Astrocyte (in vitro differentiated cells and primary cell): ENCODE measurements at places on chromosomes 1 and 21. TPM values are rescaled to one million over a fixed set of nuclear protein-coding genes. Genes with fewer than 3 reads are reported as not detected.

GRCh38 chr1:44820328-44821239 lies 12.3 kb downstream of the BTBD19 start:
- peaks cover 6% of the 10 kb centered on the region for H3K36me3 ChIP-seq
- H3K27ac ChIP-seq = peak overlapping the region; percentile 99
- no peaks in the 10 kb centered on the region for H3K27me3 ChIP-seq
- peak overlapping the region; percentile 60 for H3K4me3 ChIP-seq

Gene EVA1C
- total RNA-seq = not detected in 2 replicates

DNA sequence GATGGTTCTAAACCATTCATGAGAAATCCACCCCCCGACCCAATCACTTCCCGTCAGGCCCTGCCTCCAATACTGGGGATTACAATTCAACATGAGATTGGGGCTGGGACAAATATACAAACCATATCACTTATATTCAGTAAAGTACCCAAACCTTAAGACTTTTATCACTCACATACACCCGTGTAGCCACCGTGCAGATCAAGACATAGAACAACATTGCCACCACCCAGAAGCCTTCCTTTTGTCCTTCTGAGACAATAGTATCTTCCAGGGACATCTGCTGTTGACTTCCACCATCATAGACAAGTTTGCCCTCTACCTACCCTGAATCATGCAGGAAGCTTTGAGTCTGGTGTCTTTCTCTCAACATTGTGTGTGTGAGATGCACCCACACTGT lies 37.5 kb downstream of the CLIC6 start:
- H3K4me3 ChIP-seq = no peak overlapping the region
- peaks cover 16% of the 10 kb centered on the region for H3K27me3 ChIP-seq
- H3K4me1 ChIP-seq = no peaks in the 10 kb centered on the region
- H3K27ac ChIP-seq = no peak overlapping the region
- no peaks in the 10 kb centered on the region for H3K36me3 ChIP-seq

Gene ATP8B2
- total RNA-seq = 71.6 and 71.9 TPM in 2 replicates

- H3K4me3 ChIP-seq = no peak overlapping the region
- H3K4me1 ChIP-seq = no peaks in the 10 kb centered on the region
- no peak overlapping the region for H3K27ac ChIP-seq
- H3K36me3 ChIP-seq = no peaks in the 10 kb centered on the region
Observed at GRCh38 chr1:66175098-66175497, 358.9 kb upstream of the SGIP1 start.

GRCh38 chr1:165408518-165408917 lies 36.4 kb downstream of the RXRG start:
- no peaks in the 10 kb centered on the region for H3K36me3 ChIP-seq
- H3K4me3 ChIP-seq = no peak overlapping the region
- peaks cover 28% of the 10 kb centered on the region for H3K27me3 ChIP-seq
- no peaks in the 10 kb centered on the region for H3K4me1 ChIP-seq
- peak; percentile 6 for DNase-seq

GRCh38 chr1:213110349-213111300 lies 59.6 kb downstream of the RPS6KC1 start:
- no peaks in the 10 kb centered on the region for H3K27me3 ChIP-seq
- no peak overlapping the region for H3K27ac ChIP-seq
- H3K4me3 ChIP-seq = no peak overlapping the region
- no peak for DNase-seq

Gene C1orf210
- total RNA-seq = 0.50 and 0.84 TPM in 2 replicates

Gene BLACAT1
- 2.2 and 2.3 TPM in 2 replicates for total RNA-seq

DNA sequence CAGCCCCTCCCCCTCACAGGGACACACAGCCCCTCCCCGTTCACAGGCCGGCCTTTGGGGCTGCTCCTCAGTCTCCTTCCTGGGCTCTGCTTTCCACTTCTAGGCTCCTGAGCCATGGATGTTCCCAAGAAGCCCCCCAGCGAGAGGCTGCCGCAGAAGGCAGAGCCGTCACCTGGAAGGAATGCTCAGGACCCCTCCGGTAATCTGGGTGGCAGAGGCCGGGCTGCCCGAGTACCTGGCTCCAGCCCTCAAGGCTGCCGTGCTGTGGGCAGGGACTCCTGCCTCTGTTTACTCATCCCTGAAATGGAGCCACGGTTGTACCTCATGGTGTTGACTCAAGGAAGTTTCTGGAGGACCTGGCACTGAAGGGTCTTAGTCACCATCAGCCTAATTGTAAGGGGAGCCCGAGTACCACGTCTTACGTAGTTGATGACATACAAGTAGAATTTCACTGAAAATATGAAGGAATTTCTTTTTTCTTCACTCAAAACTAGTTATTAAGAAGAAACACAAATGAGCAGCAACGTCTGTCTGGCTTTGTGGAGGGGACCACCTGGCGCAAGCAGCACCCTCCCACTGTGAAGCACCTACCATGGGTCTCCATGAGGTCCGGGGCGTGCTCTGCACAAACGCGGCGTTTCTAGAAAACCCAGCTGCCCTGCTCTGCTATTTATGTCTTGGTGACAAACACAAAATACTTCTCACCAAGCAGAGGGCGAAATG lies 33.7 kb downstream of the PRDM15 start:
- DNase-seq = peak; percentile 51
- no peak overlapping the region for H3K4me3 ChIP-seq
- no peaks in the 10 kb centered on the region for H3K4me1 ChIP-seq
- H3K27ac ChIP-seq = no peak overlapping the region
- no peaks in the 10 kb centered on the region for H3K36me3 ChIP-seq
- no peaks in the 10 kb centered on the region for H3K27me3 ChIP-seq

Gene SMCP
- total RNA-seq = not detected in 2 replicates

Gene GRIK3
- 0.12 and 0.16 TPM in 2 replicates for total RNA-seq

DNA sequence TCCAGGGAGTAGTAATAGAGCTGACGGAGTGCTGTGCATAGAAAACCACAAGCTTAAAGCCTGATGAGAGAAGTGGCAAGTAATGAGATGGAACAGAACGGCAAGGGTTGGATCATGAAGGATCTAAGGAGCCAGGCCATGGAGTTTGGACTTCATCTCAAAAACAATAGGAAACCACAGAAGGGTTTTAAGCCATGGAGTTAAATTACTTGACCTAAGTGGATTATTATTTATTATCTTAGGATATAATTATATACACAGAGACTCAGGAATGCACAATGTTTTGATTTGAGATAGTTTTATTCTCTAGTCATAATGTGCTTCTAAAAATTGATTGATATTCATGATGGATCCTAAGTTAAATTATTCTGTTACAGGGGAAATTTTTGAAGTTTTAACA lies 242.4 kb downstream of the PLPP3 start:
- H3K27ac ChIP-seq = no peak overlapping the region
- H3K4me3 ChIP-seq = no peak overlapping the region
- DNase-seq = peak; percentile 16
- peaks cover 5% of the 10 kb centered on the region for H3K4me1 ChIP-seq
- no peaks in the 10 kb centered on the region for H3K36me3 ChIP-seq
- H3K27me3 ChIP-seq = no peaks in the 10 kb centered on the region

DNA sequence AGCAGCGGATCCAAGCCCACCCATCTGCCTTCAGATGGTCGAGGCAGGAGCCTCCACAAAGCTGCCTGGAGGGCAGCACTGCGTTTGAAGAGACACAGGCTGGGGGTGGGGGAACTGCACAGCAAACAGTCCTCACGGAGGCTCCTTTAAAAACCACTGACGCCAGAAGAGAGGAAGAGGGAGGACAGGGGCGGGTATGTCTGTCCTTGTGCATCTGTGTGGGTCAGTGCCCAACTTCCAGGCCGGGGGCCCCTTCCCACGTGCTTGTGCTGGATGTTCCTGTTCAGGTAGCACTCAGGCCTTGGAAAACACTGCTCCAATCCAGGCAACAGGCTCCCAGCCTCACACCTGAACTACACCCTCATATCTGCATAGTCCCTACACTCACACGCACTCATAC lies 7.7 kb downstream of the AHDC1 start:
- peaks cover 82% of the 10 kb centered on the region for H3K4me1 ChIP-seq

Gene PGBD5
- 14.7 and 22.4 TPM in 2 replicates for total RNA-seq

- no peaks in the 10 kb centered on the region for H3K36me3 ChIP-seq
- no peak overlapping the region for H3K4me3 ChIP-seq
- peaks cover 20% of the 10 kb centered on the region for H3K27me3 ChIP-seq
- DNase-seq = peak; percentile 16
- H3K27ac ChIP-seq = no peak overlapping the region
- peaks cover 12% of the 10 kb centered on the region for H3K4me1 ChIP-seq
Observed at GRCh38 chr1:10943991-10944730, 68.3 kb upstream of the TARDBP start.

Gene WDR64
- not detected in 2 replicates for total RNA-seq

Gene FAM72C
- 0.41 and 0.61 TPM in 2 replicates for total RNA-seq

DNA sequence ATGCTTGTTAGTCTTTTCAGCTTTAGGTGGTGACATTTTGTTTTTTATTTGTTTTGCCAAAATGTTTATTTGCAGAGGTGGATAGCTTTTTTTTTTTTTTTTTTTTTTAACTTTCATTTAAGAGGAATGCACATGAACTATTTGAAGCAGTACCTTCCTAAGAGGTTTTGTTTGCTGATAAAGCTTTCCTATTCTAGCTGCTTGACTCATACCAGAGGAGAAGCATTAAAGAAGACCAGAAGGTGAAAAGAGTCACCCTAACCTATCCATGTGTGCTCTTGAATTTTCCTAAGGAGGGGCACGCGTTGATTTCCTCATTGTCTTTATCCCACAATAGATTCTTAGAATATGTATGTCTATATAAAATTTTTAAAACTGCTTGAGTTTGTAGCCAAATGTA lies 57.7 kb downstream of the PRDM2 start:
- no peak overlapping the region for H3K27ac ChIP-seq
- no peak overlapping the region for H3K4me3 ChIP-seq
- H3K27me3 ChIP-seq = no peaks in the 10 kb centered on the region
- H3K4me1 ChIP-seq = peaks cover 11% of the 10 kb centered on the region

DNA sequence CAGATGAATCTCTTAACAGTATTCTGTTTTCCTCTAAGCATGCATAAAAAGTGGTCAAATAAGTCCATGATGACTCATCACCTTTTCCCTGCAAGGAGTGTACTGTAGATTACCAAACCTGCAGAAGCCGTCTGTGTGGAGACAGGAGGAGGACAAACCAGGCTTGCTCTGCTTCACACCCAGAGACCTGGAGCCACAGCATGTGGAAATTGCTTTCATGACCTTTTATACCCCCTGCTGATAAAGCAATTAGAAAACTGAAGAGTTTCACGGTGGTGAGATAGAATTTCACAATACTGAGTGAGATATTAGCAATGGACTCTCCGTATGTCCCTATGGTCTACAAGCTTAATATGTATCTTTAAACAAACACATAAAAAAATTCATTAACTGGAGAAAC lies 9.4 kb downstream of the CORT start:
- H3K27me3 ChIP-seq = no peaks in the 10 kb centered on the region
- no peak overlapping the region for H3K4me3 ChIP-seq
- peaks cover 7% of the 10 kb centered on the region for H3K36me3 ChIP-seq
- H3K27ac ChIP-seq = no peak overlapping the region

DNA sequence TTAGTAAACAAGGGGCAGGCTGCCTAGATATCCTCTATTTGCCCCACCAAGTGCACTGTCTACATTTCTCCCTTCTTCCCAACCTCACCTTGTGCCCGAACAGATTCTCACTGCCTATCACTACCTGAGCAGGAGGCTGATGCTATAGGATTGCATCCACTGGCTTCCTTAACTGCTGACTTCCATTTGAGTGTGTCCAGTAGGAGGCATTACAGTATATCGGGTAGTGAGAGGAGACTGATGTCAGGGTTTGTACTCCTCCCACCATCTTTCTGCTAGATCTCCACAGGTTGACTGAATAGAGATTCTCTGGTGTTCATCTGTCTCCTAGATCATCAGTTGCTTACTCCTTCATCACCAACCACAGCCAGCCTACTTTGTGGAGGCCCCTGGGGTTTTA lies 796.3 kb downstream of the LRRIQ3 start:
- H3K4me1 ChIP-seq = no peaks in the 10 kb centered on the region
- H3K4me3 ChIP-seq = no peak overlapping the region
- no peaks in the 10 kb centered on the region for H3K27me3 ChIP-seq
- no peak overlapping the region for H3K27ac ChIP-seq
- no peak for DNase-seq

Gene DHX9
- 156 and 169 TPM in 2 replicates for total RNA-seq

Gene PLPP3
- total RNA-seq = 1.2 and 2.2 TPM in 2 replicates

DNA sequence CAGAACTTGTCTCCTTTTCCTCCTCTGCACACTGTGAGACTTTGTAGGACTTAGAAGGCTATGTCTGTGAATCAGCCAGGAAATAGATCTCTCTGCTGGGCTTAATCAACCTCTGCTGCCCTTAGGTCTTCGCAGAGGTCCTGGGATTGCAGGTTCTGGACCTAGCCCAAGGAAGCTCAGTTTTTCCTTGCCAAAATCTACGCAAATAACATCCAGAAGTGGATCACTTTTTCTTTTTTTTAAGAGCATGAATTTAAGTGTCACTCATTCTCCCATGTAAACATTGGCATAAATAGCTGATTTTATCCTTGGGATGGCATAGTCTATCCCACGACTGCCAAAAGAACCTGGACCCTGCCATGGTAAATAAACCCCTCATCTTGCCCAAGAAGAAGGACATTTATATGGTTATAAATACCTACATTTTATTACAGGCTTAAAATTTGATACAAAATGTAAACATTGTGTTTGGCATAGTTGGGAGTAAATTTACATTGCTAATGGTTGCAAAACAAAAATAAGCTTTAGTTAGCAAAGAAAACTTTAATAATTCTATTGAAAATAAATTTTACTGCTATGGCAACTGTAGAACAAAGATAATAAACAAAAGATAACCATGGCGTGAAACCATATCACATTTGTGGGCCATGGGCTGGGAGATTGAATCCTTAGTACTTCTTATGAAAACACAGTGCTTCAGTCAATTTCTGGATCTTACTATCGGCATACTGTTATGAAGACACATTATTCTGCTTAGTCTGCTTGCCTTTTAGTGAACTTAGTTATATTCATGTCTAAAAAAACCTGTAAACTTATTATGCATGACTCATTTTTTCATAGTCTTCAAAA lies 24.5 kb upstream of the DISC1 start:
- no peak for DNase-seq
- H3K27me3 ChIP-seq = no peaks in the 10 kb centered on the region
- no peaks in the 10 kb centered on the region for H3K36me3 ChIP-seq
- no peak overlapping the region for H3K27ac ChIP-seq

DNA sequence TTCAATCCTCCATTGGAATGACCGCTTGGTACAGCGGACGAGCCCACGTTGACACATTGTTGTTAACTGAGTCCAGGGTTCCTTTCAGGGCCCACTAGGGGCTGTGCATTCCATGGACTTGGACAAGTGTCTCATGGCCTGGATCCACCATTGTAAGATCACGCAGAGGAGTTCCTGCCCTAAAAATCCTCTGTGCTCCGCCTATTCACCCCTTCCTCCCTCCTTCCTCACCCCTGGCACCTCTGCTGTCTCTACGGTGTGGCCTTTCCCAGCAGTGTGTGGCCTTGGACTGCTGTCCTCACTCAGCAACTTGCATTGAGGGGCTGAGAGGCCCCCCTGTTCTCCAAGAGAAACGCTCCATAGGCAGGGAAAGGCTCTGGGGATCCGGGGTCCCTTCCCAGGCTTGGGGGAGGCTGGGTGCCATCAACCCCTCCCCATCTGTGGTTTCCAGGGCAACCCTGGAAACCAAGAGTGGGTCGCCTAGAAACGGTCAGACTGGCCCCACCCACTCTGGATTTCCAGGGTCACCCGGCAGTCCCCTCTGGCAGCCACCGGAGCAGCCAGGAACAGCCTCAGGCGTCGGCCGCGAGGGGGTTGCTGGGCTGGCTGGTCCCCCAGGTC lies 50.9 kb downstream of the MEGF6 start:
- H3K4me3 ChIP-seq = no peak overlapping the region
- H3K27ac ChIP-seq = no peak overlapping the region
- no peaks in the 10 kb centered on the region for H3K36me3 ChIP-seq
- peaks cover 25% of the 10 kb centered on the region for H3K27me3 ChIP-seq
- DNase-seq = no peak
- peaks cover 4% of the 10 kb centered on the region for H3K4me1 ChIP-seq

Gene KRTAP7-1
- not detected in 2 replicates for total RNA-seq

- H3K4me1 ChIP-seq = no peaks in the 10 kb centered on the region
- H3K27me3 ChIP-seq = no peaks in the 10 kb centered on the region
- H3K36me3 ChIP-seq = no peaks in the 10 kb centered on the region
Observed at GRCh38 chr1:209989525-209989924, 51.5 kb downstream of the SYT14 start.

Gene UBQLN4
- 33.5 and 40.0 TPM in 2 replicates for total RNA-seq
